Naive thymus-derived CD8-positive, alpha-beta T cell (primary cell): ENCODE measurements at places on chromosomes 2 and 18.

DNA sequence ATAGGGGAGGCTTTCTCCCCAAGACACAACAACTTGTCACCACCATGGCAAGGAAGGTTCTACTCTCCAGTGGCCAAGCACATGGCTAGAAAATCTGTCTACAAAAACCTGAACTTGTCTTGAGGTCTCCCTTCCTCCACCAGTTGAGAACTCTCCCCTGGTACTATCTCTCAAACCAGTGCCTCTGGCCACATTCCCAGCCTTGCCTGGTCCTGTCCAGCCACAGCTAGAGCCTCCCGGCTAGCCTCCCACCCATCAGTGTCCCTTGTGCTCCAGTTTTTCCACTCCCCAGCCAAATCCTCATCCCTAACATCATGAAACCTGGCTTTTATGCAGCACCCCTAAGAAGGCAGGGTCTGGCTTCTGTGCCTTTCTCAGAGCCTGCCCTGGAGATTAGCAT is 21.2 kb upstream of the FZD5 start:
- DNase-seq: no peak

GRCh38 chr2:112831946-112832840 is 4.4 kb downstream of the IL1B start:
- DNase-seq: no peak

- no peak for DNase-seq
These were observed 67.1 kb downstream of the CPS1 start for GRCh38 chr2:210623506-210623905.

DNA sequence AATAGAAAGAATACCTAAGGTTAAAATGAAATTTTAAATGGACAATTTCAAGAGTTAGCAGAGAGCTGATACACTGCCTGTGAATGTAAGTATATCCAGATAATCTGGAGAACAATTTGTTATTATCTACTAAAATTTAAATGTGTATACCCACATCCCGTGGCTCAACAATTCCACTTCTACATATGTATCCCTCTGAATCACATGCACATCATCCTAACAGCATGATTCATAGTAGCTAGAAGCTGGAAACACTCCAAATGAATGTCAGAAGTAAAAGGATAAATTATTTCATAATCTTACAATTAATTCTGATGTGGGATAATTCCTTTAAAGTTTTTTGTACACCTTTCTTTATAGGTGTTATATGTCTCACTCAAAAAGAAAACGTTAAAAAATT is 87.9 kb downstream of the CNTNAP5 start:
- no peak for DNase-seq
